NCI-H2081 (cell line): ENCODE measurements at places on chromosomes 6 and 20.

- no peak for DNase-seq
Observed at GRCh38 chr20:45174434-45175364, at the start of gene PI3. Gene PI3, plus strand, starts transcription at chr20:45174902. Its CDS starts 21 bp downstream, at chr20:45174923.

GRCh38 chr20:35363190-35363589 lies 48.6 kb downstream of the UQCC1 start:
- DNase-seq = no peak

GRCh38 chr6:137697267-137697938 lies 169.7 kb upstream of the TNFAIP3 start:
- no peak for DNase-seq

- DNase-seq = no peak
Observed at GRCh38 chr6:36301085-36301658, 31.3 kb downstream of the PNPLA1 start.

DNA sequence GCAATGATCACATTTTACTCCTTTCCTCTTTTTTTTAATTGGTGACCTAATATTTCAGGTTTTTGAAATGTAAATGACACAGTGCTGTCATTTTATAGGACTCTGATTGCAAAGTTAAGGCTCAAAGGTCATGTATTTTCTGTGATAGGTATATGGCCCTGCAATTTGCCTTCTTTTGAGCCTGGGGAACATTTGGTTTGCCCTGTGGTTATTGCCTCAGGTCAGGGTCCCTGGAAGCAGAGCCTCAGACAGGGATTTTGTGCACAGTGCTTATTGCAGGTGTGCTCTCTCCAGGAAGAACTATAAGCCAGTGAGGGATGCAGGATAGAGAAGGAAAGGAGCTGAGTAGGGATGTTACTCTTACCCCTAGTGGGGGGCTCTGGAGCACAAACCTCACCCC lies 229.3 kb upstream of the ECI2 start:
- no peak for DNase-seq

DNA sequence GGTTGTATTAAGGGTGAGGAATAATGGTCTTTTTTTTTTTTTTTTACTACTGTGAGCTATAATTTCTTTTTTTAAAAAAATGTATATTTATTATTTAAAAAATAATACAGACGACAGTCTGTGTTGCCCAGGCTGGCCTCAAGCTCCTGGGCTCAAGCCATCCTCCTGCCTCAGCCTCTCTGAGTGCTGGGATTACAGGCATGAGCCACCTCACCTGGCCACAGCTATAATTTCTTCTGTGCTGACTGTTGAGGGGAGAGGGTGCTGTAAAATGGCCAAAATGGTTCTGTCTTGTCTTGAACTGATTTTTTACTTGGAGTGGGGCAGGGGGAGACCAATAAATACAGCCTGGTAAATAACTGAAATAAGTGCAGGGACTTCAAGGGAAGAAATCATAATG lies 3.6 kb downstream of the SRSF3 start:
- DNase-seq = no peak

GRCh38 chr6:11493974-11494373 lies 43.6 kb upstream of the TMEM170B start:
- no peak for DNase-seq

DNA sequence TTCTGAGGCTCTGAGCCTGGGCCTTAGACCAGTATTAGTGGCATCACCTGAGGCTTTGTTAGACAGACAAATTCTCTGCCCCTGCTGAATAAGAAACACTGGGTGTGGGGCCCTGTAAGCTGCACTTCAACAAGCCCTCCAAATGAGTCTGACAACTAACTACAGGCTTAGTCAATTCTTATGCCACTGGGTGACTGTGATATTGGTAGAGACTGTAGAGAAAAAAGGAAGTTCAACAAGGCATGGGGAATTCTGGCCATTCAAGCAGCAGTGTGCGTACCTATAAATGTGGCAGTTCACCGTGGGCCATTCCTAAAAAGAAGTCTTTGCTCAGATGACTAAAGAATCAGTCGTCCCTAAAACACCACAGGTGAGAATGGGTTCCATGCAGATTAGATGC lies 82.7 kb downstream of the MDN1 start:
- no peak for DNase-seq

DNA sequence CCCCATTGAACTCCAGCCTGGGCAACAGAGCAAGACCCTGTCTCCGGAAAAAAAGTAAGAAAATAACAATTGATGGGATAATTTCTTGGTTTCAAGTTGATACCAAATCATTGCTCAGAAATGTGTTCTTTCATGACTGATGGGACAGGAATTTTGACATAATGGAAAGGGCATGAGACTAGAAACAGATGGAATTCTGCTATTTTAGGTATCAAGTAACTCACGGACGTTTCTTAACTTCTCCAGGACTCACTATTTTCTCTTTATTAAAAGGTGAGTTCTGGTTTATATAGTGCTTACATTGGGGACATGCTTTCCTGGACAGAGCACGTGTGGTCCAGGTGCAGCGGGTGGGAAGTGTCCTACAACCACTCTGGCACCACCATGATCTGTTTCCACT lies 6.0 kb upstream of the DSP start:
- no peak for DNase-seq

DNA sequence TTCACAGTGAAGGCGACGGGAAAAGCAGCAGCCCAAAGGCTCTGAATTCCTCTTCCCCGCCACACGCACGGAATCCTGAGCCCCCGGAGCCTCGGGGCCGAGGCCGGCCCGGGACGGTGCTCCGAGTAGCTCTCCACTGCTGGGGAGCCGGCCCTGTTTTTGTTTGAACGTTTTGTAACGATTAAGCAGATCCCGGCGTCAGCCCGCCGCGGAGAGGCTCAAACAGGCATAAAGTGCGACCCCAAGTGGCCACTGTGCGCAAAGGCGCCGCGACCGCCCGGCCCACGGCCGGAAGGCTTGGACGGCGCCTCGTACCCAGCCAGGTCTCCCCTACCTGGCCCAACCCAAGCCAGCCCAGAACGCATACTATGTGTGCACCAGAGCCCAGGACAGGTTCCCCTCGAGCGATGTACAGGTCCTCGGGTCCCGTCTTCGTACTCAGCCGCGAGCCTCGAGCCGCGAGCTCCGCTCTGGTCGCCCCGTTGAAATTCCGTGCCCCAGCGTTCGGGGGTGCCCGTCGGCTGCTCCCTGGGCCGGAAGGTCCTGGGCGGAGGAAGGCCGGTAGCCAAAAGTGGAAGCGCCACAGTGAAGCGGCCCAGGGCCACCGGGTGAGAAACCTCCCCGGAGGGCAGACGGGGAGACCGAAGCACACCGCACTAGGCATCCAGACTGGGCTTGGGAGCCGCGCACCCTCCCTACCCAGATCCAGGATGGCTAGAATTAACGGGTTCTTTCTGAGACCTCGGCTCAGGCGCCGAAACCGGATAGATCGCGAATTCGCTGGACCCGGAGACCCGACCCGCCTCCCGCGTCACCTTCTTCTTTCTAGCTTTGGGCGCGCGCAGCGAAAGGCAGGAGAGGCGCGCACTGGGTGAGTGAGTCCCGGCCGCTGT lies 1.2 kb upstream of the MAFB start:
- DNase-seq = peak; percentile 50

DNA sequence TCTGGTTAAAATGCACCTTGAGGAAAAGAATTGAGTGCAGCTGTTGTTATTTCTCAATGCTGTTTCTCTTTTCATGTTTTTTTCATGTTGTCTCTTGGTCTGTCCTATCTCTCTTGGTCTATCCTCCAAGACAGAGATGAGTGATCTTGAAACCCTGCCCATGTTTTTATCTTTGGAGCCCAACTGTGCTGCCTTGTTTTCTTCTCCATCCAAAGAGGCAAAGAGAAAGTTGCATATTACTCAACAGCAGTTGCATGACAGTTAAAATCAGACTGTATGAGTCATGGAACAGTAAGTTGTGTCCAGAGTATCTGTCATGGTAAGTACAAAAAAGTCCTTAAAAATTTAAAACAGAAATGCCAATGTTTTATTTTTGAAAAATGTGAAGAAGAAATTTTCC lies 26.2 kb downstream of the BCAS1 start:
- no peak for DNase-seq

GRCh38 chr6:87094576-87094975 lies 330 bp downstream of the CGA start:
- no peak for DNase-seq
